NCI-H82 (cell line): ENCODE measurements at places on chromosomes 12 and 14.

DNA sequence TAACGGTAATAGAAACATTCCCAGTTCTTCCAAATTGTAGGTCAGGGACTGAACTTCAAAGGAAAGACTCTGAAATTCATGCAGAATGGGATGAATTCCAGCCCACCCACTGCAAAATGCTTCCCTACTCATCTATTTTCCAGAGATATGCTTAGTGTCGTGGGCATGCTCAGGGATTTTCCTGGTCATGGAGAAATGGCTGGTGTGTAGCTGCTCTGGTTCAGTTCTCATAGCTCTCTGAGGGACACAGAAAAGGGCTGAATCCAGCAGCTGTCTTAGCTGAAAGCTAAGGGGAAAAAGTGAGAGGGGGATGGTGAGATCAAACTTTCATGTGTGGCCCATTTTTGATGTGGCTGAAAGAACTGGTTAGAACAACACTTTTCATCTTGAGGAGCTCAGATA, 72.9 kb upstream of the KRAS start:
- DNase-seq = no peak

GRCh38 chr12:67630373-67631088, 18.0 kb upstream of the DYRK2 start:
- DNase-seq = no peak

- no peak for DNase-seq
Observed at GRCh38 chr12:90237841-90238240, 529.2 kb upstream of the ATP2B1 start.

DNA sequence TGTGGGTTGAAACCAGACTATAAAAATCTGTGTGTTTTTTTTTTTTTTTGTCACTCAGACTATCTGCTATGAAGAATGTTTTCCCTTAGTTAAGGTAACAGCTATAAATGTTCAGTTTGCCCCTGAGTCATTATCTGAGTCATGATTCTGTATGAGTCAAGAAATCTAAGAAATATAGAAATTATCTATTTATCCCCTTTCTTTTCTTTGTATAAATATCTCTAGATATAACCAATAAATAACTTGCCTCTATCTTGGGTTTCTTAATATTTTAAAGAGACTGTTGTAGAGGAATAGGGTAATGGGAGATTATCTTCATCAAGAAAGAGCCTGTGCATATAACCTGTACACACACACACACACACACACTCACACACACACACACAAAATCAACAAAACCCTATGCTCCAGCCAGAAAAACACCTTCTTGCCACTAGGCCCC, 161.7 kb upstream of the EEA1 start:
- no peak for DNase-seq

GRCh38 chr12:57893431-57894353, 47.2 kb upstream of the CTDSP2 start:
- DNase-seq = peak; percentile 22

DNA sequence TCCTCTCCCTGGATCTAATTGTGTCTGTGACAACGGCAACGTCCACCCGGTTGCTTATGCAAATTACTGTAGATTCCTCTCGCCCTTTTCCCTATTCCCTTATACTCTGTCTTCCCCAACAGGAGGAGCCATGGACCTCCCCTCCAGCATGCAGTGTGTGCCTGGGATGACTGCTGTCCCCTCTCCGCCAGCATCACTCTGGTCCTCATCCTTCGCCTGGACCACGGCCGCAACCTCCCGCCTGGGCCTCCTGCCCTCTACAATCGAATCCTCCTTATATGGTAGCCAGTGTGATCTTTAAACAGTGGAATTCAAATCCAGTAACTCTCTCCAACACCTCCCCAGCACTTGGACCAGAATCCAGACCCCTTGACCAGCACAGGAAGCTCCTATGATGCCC, 30.6 kb upstream of the PRIMA1 start:
- no peak for DNase-seq

GRCh38 chr14:28770061-28770460, 3.5 kb downstream of the FOXG1 start:
- peak; percentile 16 for DNase-seq

DNA sequence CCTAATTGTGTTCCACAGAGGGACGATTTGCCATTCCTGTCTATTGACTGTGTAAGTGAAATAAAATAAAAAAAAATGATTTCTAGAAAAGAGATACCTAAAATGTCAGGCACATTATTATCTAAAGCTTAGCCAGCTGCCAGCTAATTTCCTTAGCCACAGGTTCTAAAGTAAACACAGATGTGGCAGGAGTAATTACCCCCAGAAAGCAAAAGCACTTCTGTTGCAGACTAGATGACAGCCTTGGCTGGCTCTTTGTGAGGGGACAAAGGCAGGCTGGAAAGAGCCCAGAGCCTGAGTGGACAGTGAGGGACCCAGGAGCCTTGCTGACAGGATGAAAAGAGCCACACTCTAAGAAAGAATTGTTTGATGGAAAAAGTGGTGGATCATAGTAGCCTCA, 418.1 kb downstream of the LRIG3 start:
- peak; percentile 66 for DNase-seq

DNA sequence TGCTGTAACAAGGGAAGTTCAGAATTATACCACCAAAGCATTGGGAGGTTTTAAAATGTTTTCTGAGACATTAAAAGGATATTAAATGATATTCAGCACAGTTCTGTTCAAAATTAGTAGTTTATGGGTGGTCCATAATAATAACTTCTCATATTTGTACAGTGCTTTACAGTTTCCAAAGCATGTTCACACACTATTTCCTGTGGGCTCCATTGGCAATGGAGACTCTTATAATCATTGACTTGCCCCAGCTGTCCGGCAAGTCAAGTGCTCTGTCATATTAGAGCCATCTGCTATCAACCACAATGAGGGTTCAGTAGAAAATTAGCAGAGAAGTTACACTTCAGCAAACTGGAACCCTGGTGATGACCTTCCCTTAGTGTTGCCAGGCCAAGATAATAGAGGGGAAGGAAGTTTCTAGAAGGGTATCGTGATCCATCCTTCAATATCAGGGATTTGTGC, 526.6 kb upstream of the CCDC196 start:
- DNase-seq = no peak
